ENCODE measurements at places on chromosomes 7 and 10.

DNA sequence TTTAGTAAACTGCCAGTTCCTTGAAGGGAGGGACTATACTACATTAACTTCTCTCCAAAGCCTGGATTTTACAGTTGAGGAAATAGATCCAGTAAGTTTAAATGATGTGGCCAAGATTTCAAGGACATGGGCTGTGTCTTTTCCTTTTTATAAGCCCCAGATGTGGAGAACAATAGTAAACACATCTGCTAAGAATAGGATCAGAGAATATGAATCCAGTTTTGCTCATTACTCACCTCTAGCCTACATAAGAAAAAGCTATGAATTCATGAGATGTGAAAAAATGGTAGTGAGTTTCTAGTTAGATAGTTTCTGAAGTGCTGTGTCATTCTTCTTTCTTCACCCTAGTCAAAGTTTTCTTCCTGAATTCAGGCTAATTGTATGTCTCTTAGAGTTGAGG, 38.6 kb downstream of the MAGI2 start:
- no peak for DNase-seq

DNA sequence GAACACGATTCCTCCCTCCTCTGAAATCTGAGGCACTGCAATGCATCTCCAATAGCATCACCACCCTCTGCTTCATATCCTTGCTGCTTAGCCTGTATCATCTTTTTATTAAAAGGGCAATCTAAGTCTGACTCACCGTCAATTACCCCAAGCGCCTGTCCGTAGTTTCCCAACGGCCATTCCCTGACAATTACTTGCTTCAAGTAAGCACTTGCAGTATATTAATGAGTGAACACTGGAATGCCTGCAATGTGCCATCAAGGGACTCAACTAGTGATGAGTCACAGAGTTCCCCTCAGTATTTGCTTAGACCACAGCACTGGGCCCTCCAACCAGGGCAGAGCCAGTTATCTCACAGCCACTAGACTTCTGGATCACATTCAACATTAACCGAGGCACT, 19.5 kb upstream of the PPP1R3C start:
- DNase-seq, result no peak

DNA sequence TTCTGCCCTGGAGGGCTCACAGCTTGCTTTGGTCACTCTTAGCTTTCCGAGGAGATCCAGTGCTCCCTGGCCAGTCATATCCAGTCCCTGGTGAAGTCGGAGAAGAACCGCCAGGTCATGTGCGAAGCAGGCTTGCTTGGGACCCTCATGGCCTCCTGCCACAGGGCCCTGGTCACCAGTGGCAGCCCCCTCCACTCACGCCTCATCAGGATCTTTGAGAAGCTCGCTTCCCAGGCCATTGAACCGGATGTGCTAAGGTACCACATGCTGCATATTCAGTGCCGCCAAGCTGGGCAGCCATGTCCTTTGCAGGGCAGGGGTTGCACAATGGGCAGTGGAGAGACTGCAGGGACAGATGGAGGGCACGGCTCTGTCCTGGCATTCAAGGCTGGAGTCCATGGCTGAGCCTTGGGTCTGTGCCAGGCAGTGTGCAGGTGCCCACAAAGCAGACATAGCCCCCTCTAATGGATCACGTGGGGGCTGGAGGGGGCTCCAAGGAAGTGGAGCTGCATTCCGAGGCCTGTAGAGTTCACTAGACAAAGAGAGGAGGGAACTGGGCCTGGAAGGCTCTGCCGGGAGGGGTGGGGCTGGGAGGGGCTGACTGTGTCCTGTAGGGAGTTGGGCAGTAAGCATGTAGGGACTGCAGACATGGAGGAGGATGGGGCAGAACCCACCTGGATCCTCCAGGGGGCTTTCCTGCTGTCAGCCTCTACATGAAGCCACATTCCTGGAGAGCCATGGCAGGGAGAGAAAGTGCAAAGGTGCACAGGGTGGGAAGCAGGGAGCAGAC, 89.9 kb downstream of the WDFY4 start:
- no peak for DNase-seq

GRCh38 chr10:28922127-28922526, 244.8 kb downstream of the BAMBI start:
- DNase-seq, result no peak

- no peak for DNase-seq
These were observed 5.5 kb upstream of the ARID5B start for GRCh38 chr10:61895898-61896600.
